Activated T-helper 17 cell treated with anti-CD3 and anti-CD28 coated beads, Interleukin-2, amount 50 U/mL, for 72 hours (primary cell): ENCODE measurements at places on chromosomes 11 and 22. TPM values are rescaled to one million over a fixed set of nuclear protein-coding genes. Genes with fewer than 3 reads are reported as not detected.

The SMTN gene
- 58.4 TPM for total RNA-seq

The UPB1 gene
- 1.5 TPM for total RNA-seq

The CTTN gene
- 36.1 TPM for total RNA-seq

The CXCR5 gene
- 8.0 TPM for total RNA-seq

The SIDT2 gene
- 43.9 TPM for total RNA-seq

The MMP11 gene
- 0.45 TPM for total RNA-seq

The MUC5AC gene
- total RNA-seq = not detected

The MMP7 gene
- total RNA-seq = not detected

The FAM227A gene
- total RNA-seq = 0.63 TPM

The RFPL1 gene
- not detected for total RNA-seq

The SCGB1A1 gene
- total RNA-seq = not detected

The OR8A1 gene
- not detected for total RNA-seq

The SYT8 gene
- not detected for total RNA-seq
